COR-L47 (cell line): ENCODE measurements at places on chromosomes 1 and 21.

DNA sequence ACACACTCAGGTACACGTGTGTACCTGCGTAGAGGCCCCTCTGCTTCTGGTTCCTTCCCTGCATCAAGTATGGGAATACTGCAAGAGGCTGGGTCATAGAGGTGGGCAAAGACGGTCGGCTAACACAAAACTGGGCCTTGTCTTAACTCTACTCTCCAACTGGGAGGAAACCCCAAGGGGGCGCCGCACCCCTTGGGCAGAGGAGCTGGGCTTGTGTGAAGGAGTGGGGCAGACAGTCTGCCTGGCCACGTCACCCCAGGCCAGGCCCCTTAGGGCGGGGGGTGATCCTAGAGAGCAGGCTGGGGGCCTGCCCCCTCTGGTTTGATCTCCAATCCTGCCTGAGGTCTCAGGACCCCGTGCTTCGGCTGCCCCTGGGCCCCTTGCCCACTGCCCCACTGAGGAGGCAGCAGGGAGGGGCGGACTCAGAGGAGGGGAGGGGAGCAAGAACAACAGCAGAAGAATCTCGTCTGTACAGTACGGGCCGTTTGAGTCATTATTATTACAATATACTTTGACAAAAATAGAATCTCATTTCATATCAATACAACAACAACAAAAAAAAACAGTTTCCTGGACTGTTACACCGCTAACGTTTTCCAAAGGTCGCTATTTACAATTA, 34.7 kb downstream of the MEF2D start:
- DNase-seq: no peak

GRCh38 chr1:200443860-200444259, 34.0 kb upstream of the ZNF281 start:
- DNase-seq: no peak

GRCh38 chr1:100930494-100930893, 34.6 kb downstream of the SLC30A7 start:
- no peak for DNase-seq

DNA sequence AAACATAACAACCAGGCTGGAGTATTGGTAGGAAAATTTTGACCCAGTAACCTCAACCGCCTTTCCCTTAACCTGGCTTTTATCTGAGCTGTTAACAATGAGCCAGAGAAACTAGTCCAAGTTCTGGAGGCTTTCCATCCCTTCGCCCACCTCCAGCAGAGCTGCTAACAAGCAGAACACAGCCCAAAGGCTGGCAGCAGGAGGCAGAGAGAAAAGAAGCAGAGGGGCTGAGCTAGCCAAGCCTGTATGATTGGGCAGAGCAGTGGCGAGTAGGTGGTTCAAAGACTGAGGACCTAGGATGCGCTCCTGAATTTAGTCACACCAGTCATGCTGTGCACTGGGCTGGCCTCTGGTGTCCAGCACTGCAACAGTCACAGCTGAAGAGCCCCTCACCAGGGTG, 123.0 kb downstream of the TNR start:
- no peak for DNase-seq

GRCh38 chr1:119083980-119084379, 56.5 kb downstream of the WARS2 start:
- no peak for DNase-seq

DNA sequence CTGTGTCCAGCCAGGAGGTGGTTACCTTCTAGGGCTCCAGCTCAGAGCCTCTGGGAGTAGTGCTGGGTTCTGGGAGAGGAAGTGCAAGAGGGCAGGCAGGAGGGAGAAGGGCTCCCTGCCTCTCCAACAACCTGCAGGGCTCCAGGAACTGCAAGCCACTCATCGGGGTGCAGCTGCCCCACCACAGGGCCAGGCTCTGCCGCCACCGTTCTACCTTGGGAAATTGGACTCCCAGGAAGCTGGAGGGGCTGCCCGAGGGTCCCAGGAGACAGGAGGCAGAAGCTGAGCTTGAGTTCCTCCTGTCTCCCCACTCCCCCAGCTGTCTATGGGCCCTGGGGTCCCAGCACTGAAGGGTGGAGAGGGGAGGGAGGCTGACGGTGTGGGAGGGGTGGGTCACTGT, 7.4 kb upstream of the PRDM16 start:
- DNase-seq: no peak

DNA sequence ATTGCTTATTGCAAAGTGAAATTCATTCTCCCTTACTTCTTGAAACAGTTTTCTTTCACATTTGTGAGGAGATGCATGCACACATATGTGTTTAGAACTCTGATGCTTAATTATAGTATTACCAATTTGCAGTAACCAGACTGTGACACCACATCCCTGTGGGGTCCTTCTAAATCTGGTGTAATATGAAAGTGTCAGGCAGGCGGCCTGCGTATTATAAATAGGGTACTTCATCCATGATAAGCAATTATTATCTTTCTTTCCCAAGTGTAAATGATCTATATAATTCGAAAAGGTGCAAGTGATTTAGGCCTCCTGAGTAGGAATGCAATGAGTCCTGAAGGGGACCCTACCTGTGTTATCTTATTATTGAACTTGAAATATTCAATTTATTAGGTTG, 876 bp downstream of the EFCAB7 start:
- DNase-seq: no peak

DNA sequence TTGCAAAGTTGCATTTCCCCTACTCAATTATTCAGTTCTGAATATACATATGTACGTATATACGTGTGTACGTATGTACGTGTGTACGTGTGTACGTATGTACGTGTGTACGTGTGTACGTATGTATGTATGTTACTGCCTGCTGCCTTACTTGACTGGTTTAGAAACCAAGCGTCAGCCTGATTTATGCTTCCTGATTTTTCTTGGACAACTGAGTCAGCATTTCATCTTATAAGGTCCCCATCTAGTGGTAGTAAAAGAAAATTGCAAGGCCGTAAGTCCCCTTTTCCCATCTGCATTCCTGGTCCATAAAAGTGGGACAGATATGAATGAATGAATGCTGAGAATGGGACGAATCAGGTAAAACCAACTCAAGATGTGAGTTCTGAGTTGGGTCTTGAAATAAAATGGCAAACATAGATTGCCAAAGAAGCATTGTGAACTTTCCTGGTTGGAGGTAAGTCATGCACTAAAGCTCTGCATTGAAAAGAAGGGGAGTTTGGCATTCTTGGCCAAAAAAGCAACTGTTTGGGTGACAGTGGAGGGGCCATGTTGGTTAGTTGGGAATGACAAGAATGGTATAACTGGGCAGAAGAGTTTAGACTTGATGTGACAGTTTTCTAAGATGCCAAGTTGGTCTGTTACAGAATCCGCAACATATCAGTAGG, 76.4 kb upstream of the DNAH14 start:
- DNase-seq: peak; percentile 36

DNA sequence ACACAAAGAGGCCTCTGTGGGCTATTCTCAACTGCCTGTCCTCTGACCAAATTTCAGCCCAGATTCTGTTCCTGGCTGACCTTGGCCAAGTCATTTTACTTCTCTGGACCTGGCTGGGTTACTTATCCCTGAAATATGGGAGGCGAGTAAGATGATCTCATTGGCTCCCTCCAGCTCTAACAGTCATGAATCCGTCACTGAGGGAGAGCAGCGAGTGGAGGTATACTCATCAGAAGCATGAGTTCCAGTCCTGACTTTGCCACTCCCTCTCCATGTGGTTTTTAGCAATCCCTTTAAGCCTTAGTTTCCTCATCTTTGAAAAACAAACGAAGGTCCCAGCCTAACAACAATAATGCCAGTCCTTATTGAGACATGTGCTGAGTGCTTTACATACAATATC, 63.5 kb downstream of the CCDC185 start:
- no peak for DNase-seq

GRCh38 chr1:205440476-205441317, 15.1 kb downstream of the BLACAT1 start:
- DNase-seq: no peak

GRCh38 chr1:226233806-226234205, 10.3 kb downstream of the MIXL1 start:
- no peak for DNase-seq

- no peak for DNase-seq
Measured at GRCh38 chr1:155968670-155969069, 9.7 kb downstream of the ARHGEF2 start.

- no peak for DNase-seq
Measured at GRCh38 chr1:40382601-40383000, 9.1 kb downstream of the SMAP2 start.

GRCh38 chr1:27398405-27399149, 6.2 kb downstream of the GPR3 start:
- DNase-seq: no peak

DNA sequence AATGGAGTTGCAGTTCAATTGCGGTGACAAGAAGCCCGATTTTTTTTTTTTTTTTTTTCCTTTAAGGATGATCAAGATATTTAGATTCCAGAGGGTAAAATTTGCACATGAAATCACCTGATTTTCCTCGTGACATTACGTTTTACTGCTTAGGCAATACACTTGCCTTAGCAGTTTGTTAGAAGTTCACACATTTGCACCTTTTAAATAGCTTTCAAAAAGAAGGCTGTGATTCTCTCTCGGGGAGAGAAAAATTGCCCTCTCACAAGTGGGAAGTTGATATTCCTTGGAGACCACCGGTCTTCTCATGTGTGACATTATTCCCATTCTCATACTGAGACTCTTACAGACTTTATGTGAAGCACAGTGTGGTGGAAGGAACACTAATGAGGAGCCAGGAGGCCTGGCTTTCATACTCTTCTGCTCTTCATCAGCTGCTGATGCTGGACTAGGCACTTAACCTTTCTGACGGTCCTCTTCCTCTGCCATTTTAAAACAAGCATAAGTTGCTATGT, 69.8 kb upstream of the HSPA13 start:
- DNase-seq: no peak

DNA sequence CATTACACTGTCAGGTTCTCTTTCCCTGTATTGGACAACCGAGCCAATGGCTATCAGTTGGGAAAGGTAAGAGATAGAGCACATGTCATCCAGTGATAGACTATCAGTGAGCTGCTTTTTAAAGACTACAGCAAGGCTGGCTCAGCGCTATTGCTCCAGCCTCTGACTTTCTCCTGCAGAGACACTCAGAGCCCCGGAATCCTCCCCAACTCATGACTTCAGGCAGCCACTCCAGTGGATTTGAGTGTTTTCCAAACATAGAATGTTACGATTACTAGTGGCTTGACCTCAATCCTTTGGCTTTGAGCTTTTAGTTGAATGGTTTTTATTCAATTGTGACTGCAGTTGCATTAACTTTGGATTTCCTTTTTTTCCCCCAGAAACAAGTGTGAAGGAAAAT, 331.9 kb downstream of the DISC1 start:
- DNase-seq: no peak

DNA sequence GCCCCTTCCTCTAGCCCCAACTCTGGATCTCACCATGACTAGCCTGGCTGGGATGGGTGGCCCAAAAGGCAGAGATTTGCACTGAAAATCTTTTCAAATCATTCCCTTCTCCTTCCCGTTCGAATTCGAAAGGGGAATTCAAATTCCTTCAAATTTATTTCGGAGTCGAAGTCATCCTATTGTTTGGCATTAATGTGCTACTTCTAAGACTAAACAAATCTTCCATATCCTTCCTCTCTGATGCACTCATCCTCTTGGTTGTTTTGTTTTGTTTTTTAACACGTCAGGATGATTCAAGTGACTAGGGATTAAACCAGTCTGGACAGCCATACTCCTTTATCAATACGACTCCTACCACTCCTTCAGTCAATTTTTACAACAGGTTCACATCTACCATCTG, 95.5 kb upstream of the SGIP1 start:
- DNase-seq: no peak

GRCh38 chr21:32921632-32922230, 104.0 kb upstream of the OLIG2 start:
- no peak for DNase-seq

DNA sequence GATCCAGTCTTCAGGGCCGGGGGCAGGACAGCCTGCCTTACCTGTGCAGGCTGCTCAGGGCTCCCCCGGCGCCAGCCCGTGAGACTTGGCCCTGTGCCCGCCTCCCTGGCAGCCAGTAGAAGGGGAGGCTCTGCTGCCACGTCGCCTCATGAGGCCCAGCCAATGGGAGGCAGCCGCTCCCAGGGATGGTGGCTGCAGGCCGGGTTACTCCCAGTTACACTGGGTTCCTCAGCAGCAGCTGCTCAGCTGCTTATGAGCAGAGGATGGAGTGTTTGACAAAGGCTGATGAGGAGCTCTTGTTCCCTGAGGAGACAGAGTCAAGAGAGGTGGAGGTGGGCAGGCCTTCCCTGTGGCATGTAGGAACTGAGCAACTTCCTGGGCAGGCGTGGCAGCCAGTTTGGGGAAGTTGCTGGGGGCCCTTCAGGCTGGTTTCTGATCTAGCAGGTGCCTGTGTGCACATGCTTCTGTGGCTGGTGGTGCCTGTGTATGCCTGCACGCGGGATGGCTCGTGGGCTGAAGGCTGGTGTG, 5.5 kb downstream of the MFSD2A start:
- DNase-seq: peak; percentile 100

- DNase-seq: no peak
Measured at GRCh38 chr1:79042539-79042938, 36.0 kb upstream of the ADGRL4 start.

- DNase-seq: no peak
Measured at GRCh38 chr21:32325706-32326105, 27.1 kb downstream of the MRAP start.

GRCh38 chr1:56634981-56635380, 10.1 kb upstream of the PRKAA2 start:
- no peak for DNase-seq

GRCh38 chr1:61120998-61121397, 38.6 kb downstream of the NFIA start:
- no peak for DNase-seq

- no peak for DNase-seq
Measured at GRCh38 chr1:227766653-227767277, 31.5 kb downstream of the SNAP47 start.
